ENCODE measurements at places on chromosomes 2 and 18.

- DNase-seq = no peak
Measured at GRCh38 chr18:74456017-74456348, 1.1 kb downstream of the DIPK1C start.

DNA sequence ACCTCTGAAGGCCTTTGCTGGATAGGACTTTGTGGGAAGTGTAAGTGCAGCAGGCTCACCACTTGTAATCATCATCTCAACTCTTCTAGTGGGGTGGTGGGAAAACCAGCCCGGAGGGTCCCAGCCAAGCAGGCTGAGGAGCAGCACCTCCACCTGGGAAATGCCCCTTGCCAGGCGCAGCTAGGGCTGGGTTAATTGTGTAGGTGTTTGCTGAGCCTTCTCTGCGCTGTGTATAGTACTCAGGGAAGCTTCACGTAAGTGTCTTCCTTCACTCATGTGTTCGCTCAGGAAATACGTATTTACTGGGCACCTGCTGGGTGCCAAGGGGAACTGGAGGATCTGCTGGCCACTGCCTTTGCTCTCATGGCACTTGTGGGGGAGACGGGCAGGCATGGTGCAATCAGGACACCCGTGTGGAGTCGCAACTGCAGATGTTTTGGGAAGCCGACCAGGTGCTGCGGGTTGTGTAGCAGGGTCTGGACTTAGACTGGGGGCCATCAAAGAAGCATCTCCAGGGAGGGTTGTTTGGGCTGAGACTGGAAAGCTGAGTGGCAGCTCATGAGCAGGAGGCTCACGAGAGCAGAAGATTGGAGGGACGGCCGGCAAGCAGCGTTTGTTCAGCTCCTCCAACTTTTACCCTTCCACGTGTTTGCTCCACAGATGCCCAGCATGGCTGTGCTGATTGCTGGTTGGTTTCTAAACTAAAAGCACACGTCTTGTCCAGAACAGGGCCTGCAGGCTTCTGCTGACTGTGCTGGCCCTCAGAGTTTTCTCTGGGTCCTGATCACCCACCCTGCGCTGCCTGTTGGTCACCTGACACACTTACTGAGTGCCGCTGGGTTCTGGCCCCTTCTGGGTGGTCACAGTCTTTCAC is 164.6 kb downstream of the LDLRAD4 start:
- DNase-seq = no peak

DNA sequence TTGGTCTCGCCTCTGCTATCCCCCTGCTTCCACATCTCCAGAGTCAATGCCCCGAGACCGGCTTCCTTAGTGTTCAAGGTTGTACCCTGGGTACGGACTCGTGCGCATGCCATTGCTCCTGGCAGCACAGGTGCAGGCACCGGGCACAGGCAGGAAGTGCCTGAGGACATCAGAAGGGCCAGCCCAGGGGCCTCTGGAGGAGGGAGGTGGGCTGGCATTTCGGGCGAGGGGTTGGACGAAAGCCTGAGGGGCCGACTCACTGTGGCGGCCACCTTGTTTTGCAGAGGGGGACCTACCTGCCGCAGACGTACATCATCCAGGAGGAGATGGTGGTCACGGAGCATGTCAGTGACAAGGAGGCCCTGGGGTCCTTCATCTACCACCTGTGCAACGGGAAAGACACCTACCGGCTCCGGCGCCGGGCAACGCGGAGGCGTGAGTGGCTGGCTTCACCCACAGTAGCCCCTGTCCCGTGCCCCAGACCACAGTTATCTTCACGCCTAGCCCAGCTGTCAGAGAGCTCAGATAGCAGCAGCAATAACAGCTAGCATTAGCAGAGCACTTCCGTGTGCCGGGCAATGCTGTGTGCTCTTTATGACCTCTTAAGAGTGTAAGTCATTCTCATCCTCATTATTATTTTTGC is 12.5 kb downstream of the ITM2C start:
- no peak for DNase-seq

DNA sequence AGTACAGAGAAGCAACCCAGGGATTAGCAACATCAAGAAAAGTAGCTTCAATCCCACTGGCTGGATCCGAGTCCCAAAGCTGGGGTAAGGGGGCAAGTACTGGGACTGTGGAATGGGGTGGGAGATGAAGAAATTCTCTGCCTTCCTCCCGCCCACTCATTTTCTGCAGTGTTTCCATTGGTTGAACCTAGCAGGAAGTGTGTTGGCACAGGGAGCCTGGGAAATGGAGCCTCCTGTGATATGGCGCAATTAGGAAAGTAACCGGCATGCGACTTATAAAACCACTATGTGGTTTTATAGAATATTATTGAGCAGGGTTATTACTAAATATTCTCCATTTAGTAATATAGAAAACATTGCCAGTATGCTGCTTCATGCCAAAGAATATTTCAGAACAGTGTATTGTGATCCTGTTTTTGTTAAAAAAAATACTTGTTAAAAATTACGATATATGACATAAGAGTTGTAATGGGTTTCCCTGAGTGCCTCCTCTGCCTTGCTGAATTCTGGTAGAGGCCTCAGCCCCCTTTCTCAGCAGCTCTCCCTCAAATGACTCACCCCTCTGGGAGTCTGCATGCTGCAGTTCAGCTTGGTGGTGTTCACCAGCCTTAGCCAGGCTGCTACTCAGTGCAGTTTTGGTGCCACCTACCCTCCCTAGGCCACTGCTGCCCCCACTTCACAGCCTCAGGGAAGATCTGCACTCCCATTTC is 60.5 kb downstream of the HK2 start:
- DNase-seq = no peak

DNA sequence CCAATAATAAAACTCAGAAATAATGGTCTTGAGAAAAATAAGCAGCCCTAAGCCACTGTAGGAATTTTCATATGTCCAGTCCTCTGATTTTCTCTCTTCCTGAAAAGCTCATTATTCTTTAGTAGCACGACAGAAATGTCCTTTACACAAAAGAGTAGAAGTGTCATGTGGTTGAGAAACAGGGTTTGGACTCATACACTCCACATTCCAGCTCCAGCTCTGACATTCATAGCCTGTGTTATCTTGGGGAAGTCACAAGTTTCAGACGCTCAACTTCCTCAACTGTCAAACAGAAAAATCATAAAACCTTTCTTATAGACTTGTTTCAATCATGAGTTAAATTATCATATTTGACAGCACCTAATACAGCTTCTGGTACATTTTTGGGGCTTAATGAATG is 511.5 kb downstream of the TNS1 start:
- DNase-seq = no peak

GRCh38 chr2:241425368-241425767 is 69.3 kb downstream of the FARP2 start:
- no peak for DNase-seq

DNA sequence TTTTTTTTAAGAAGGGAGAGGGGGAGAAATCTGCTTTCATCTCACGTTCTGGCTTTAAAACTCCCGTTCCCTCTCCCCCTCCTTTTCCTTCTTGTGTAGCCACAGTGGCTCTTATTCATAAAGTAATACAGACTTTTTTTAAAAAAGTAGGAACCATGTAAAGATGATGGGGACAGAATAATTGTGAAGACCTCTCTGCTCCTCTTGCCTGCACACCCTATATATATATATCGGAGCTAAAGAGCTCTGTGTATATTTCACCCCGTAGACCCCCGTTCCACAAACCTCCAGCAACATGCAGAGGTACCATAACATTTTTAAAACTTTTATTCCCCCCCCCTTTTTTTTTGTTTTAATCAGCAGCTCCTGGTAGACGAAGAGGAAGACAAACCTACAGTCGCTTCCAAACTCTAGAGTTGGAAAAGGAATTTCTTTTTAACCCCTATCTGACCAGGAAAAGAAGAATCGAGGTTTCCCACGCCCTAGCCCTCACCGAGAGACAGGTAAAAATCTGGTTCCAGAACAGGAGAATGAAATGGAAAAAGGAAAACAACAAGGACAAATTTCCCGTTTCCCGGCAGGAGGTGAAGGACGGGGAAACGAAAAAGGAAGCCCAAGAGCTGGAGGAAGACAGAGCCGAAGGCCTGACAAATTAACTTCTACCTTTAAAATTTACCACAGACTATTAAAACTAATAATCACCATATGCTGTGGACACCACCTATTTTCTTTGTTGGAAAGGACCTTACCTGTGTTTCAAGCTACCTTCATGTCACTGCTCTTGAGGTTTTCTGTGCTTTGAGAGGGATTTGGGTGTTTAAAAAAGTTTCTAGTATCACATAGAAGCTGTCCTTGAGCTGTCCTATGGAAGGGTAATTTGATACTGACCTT is 1.7 kb downstream of the HOXD8 start:
- DNase-seq = no peak

- no peak for DNase-seq
Measured at GRCh38 chr2:187549951-187550555, 4.2 kb downstream of the TFPI start.

GRCh38 chr2:64288321-64289193 is 144.3 kb upstream of the PELI1 start:
- DNase-seq = no peak

GRCh38 chr2:161357097-161357496 is 48.9 kb downstream of the PSMD14 start:
- no peak for DNase-seq

- DNase-seq = no peak
Measured at GRCh38 chr18:60975420-60975819, 357.8 kb upstream of the CDH20 start.

- DNase-seq = no peak
Measured at GRCh38 chr2:73979021-73979420, 5.7 kb upstream of the TET3 start.

DNA sequence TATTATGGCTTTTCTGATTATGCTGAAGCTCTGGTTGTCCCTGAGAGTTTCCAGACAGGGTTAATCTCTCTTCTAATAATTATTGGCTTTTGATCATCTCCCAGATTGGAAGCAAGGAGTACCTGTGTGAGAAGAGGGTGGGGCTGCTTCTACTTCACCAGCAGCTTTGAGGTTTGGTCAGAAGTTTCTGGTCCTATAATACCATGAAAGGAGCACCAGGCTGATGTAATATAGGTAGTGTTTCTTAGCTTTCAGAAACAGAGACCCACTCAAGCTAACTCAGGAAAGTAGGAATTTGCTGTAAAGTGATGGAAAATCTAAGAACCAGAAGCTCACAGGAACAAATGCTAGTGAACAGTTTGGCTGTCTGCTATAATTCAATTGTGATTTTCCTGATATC is 57.6 kb downstream of the SGPP2 start:
- DNase-seq = no peak

- DNase-seq = no peak
Measured at GRCh38 chr2:4094743-4095142, 391.4 kb downstream of the DCDC2C start.

GRCh38 chr2:168587307-168587706 is 131.2 kb downstream of the CERS6 start:
- DNase-seq = no peak

DNA sequence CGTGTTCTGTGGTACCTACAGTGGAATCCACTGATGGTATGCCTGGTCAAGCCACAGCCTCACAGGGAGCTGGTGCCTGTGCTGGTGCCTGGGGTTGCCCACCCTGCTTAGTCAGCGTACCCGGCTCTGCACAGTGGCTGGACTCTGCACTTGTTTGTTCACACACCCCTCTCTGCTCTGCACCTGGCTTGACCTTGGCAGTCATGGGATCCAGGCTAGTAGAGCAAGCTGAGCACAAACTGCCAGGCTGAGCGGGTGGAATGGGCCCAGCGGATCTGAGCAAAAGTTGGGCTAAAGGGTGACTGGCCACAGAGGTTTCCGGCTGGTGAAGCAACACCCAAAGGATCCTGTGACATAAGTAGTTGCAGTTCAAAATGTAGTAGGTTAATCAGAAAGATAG is 163.5 kb downstream of the CDH19 start:
- DNase-seq = no peak

- no peak for DNase-seq
Measured at GRCh38 chr2:240303896-240304745, 131.3 kb upstream of the GPC1 start.

GRCh38 chr18:66838340-66838987 is 234.6 kb upstream of the CDH19 start:
- no peak for DNase-seq

GRCh38 chr2:18630101-18630500 is 40.7 kb upstream of the NT5C1B start:
- DNase-seq = no peak

GRCh38 chr2:233015019-233015645 is 2.1 kb upstream of the NGEF start:
- DNase-seq = no peak

- no peak for DNase-seq
Measured at GRCh38 chr2:54353216-54353615, 97.2 kb upstream of the TSPYL6 start.

DNA sequence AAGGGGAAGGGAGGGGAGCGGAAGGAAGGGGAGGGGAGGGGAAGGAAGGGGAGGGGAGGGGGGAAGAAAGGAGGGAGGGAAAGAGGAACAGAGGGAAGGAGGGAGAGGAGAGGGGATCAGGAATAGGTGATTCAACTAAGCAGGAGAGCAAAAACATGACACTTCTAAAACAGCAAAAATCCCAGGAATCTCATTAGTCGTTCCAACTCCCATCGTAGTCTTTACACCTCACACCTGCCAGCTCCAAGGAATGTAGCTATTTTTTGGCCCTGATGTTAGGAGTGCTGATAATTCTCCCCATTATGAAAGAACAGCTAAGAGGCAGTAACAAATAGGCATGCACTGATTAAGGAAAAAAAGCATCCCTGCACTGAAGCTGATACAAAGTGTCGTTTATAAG is 709.9 kb upstream of the PKDCC start:
- DNase-seq = no peak

GRCh38 chr2:71865391-71865965 is 282.2 kb downstream of the CYP26B1 start:
- DNase-seq = no peak

GRCh38 chr2:207683879-207684627 is 27.4 kb upstream of the CCNYL1 start:
- DNase-seq = no peak

DNA sequence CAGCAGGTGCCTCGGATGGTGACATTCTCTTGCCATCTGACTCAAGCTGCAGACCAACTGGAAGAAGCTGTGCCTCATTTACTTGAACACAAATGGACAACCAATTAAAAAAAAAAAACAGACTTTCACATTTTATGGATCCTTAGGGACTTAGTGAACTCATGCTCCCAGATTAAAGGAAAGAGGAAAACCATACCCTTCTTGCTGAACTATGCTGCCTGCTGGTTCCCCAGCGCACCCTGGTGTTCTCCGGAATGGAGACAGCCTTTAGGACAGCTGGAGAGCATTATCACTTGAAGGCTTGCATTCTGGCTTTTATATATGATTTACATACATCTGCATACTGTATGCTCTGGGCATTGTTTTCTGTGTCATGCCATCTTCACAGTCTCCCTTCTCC is 370.7 kb downstream of the SLC4A3 start:
- no peak for DNase-seq

Data from endothelial cell (in vitro differentiated cells).